ENCODE measurements at places on chromosomes 12 and 14.

- DNase-seq: no peak
These were observed 132.4 kb downstream of the ALG10B start for GRCh38 chr12:38448991-38449390.

DNA sequence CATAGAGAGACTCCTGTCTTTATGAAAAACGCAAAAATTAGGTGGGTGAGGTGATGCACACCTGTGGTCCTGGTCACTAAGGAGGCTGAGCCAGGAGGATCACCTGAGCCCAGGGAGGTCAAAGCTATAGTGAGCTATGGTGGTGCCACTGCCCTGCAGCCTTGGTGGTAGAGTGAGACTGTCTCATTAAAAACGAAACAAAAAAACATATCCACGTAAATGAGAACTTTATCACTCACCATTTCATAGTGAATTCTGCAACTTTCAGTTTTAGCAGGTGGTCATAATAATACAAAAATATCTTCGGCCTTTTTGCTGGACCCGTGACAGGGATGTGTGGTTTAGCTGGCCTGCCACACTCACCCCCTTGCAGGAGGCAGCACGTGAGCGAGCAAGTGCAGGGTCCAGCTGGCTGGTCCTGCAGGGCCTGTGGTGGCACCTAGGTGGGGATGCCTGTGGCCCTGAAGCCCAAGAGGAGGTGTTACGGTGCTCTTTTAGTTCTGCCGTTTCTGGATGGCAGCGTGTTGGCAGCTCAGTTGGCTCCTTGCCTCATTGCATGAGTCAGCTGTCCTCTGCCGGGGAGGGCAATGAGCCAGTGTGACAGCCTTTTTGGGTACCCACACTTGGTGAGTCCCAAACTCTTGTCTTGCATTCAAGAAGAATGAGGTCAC is 1330.7 kb upstream of the TMEM132C start:
- DNase-seq: no peak

- DNase-seq: no peak
These were observed 462.9 kb upstream of the PRICKLE1 start for GRCh38 chr12:43052441-43052840.

DNA sequence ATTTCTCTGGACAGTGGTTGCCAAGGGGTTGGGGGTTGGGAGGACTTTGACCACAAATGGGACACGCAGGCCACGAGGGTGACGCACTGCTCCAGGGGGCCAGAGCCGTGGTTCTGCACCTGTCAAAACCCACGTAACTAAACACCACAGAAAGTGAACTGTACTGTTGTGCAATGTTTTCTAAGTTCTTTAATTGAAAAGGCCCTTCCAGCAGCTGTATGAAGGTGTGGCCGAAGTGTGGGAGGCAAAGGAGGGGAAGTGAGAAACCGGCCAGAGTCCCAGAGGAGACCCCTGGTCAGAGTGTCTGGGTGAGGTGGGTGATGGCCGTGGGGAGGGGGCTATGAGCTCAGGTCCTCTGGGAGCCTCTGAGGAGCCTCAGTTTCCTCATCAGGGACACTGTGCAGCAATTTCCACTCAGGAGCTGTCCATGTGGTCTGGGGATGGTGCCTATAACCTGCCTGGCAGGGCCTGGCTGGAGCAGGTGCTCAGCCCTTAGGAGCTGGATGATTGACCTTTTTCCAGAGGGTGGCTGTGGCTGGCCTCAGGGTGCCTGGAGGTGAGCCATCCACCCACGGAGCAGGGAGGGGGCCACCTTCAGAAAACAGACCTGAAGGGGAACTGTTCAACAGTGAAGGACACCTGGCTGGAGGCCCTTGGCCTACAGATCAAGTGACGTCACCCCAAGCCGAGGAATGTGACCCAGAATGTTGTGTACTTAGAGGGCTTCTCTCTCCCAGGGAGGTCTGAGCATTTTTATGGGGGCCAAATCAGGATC is 9.8 kb upstream of the BDKRB2 start:
- DNase-seq: no peak

GRCh38 chr14:93731753-93732152 is 56.5 kb downstream of the PRIMA1 start:
- no peak for DNase-seq

- peak; percentile 91 for DNase-seq
These were observed 16.8 kb downstream of the MMP14 start for GRCh38 chr14:22852940-22853767.

DNA sequence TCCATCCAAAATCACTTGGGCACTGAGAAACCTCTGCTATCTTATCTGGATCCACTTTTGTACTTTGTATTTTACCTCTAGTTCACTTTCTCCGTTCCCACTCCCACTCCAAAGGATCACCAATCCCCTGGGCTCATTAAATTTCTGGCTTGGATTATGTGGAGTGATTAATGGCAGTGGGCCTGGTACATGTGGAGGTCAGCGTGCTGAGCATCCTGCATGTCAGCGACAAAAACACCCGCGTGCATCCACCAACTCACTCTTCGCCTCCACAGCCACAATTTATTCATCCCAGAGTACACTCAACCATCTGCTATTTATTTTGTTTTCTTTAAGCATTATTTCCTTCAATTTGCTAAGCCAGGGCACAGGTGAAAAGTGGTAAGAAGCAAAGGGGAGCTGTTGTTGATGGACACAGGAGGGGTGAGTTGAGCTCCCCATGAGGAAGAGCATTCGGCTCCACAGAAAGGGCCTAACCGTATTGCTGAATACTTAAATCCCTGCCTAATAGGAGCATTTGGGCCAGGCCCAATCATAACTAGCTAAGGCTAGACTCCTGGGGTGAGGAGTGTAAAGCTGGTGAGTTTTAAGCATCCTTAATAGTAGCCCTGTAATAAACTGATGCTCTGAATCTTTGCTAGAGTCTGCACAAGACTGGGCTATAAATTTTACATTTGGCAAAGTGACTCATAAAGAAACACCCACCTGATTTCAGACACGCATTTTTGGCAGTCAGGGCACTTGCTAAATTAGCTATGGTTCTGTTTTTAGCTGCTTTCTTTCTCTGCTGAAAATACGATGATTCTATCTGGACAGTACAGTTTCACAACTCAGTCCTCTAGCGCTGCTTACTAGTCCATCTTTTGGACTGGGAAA is 137.8 kb downstream of the SLC25A21 start:
- DNase-seq: no peak

- DNase-seq: peak; percentile 40
These were observed 67.0 kb downstream of the PRKCH start for GRCh38 chr14:61388173-61388975.

Data from B cell (primary cell).